Fibroblast of mammary gland (primary cell): ENCODE measurements at places on chromosomes 1 and 21.

DNA sequence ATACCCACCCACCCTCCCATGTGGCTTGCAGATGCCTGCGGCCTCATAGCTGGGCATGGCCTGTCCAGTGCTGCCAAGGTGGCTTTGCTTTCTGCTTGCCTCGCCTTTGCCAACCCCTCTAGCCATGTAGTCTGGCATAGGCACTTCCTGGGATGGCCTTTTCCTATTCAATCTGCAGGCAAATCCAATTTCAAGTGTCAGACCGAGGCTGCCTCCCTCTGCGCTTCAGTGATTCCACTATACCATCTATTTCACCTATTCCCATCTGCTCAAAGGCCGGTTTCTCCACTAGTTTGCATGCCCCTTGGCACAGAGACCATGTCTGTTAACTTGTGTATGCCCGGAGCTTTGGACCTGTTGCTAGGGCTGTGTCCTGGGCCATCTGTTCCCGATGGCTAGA, 3.8 kb upstream of the ZBTB21 start:
- DNase-seq = no peak

DNA sequence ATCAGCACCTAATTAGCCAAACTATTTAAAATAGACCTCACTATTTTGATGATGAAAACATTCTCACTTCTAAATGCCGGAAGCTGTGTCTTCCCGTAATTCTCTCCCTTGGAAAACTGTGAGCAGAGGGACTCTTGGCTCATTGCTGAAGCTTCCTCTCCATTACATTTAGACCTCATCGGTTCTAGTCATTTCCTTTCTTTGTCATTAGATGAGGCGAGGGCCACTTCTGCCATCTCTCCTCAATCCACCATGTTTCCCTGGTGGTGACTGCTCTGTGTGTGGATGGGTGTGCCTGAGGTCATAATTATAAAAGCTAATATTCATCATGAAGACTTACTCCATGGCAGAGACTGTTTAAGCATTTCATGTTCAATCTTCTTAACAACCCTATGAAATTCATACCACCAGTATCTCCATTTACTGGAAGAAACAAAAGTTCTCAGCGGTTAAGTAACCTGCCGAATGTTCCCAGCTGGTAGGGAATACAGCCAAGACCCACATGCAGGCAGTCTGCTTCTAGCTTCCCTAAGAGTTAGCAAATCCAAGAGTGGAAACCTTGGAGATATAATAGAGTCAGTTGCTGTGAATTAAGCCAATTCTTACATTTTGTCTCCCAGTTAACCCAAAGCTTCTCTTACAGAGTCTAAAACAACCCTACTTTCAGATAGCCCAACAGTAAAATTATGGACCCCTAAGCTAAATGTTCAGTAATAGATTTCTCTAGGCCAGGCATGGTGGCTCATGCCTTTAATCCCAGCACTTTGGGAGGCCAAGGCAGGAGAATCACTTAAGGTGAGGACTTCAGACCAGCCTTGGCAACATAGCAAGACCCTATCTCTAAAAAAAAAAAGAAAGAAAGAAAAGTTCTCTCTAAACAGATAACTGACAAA, 156.2 kb downstream of the ZBTB18 start:
- peak; percentile 38 for DNase-seq

DNA sequence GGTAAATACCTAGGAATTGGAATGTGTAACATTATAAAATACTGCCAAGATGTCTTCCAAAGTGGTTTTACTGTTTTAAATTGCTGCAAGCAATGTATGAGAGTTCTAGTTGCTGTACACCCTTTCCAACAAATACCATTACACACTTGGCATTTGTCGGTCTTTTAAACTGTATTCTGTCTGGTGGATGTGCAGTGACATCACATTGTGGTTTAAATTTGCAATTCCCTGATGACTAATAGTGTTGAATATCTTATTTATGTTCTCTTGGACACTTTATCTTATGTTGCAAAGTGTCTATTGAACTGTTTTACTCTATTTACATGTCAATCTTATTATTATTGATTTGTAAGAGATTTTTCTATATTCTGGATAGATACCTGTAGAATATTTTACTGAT, 561.2 kb upstream of the B3GALT2 start:
- DNase-seq = peak; percentile 21

DNA sequence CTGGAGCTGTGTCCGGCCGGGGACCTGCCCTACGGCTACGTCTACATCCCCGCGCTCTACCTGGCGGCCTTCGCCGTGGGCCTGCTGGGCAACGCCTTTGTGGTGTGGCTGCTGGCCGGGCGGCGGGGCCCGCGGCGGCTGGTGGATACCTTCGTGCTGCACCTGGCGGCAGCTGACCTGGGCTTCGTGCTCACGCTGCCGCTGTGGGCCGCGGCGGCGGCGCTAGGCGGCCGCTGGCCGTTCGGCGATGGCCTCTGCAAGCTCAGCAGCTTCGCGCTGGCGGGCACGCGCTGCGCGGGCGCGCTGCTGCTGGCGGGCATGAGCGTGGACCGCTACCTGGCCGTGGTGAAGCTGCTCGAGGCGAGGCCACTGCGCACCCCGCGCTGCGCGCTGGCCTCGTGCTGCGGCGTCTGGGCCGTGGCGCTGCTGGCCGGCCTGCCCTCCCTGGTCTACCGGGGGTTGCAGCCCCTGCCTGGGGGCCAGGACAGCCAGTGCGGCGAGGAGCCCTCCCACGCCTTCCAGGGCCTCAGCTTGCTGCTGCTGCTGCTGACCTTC, 412 bp downstream of the GPR25 start:
- DNase-seq = no peak

DNA sequence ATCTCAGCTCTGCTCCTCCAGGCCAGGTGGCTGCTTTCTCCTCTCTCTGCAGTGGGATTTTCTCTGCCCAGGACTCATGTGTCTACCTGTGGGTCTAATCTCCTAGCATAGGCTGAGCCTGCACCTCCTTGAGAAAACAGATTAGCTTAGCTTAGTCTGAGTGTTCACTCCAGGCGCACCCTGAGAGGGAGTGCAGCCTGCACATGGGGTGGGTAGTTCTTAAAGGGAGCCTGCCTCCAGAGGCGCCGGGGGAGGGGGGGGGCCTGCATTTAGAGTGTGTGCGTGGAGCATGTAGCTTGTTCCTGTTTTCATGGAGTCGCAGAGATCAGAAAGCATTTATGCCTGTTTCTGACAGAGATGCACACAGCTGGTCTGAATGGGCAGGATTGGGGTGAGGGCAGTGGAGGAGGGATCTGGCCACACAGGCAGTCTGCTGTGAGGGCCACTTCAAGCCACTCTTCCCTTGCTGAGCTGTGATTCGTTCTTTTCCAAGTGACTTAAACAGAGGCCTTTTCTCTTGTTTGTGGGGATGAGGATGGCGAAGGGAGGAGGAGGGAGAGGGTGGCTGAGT, 45.2 kb downstream of the GALNT2 start:
- DNase-seq = no peak

DNA sequence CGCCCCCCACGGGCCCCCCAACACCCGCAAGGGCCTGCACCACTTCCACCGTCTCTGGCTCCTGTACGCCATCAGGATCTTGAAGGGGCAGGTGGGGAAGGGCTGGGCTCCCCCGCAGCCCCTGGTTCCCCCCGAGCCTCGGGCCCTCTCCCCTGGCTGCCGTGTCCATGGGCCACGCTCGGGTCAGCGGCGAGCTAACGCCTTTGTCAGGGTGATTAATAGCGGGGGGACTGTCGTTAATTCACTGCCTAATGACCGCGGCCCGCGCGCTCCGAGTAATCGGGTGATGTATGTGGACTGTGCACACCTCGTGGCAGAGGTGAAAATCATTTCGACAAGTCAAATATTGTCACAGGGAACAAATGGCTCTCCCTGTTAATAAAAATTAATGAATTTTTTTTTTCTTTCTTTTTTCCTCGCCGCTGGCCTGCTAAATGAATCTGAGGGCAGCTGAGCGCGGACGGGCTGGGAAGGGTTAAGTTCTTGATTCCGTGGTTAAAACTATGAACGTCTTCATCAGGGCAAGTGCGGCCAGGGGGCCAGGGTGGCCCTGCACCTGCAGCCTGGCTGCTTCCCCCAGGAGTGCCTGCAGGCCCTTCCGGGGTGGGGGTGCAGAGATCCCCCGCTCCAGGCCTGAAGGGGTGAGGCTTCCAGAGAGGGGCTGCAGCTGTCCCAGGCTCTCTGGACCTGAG, 100.8 kb downstream of the PRDM16 start:
- no peak for DNase-seq

- DNase-seq = peak; percentile 7
Observed at GRCh38 chr1:112674986-112675727, 698 bp downstream of the MOV10 start.

DNA sequence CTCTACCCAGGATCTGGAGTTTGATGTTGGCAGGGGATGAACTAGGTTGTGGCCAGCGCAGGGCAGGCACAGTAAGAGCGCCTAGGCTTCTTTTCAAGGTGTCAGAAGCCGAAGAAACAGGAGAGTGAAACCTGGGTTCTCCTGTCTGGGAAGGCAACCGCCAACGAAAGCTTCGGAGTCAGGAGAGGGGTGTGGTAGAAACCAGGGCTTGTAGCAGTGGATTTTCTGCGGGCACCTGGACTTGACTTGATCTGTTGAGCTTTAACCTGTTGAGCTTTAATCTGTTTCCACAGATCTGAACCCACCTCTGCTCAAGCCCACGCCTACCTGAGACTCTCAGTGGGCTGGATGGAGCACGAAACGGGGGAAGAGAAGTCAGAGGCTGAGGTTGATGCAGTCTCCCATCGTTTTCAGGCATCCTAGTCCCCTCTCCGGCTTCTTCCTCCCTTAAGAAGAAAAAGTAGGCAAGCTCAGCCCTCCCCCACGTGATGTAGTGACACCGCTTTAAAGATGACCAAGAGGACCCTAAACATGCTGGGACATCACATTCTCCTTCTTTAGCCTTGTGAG, 9.3 kb downstream of the HLX start:
- no peak for DNase-seq

DNA sequence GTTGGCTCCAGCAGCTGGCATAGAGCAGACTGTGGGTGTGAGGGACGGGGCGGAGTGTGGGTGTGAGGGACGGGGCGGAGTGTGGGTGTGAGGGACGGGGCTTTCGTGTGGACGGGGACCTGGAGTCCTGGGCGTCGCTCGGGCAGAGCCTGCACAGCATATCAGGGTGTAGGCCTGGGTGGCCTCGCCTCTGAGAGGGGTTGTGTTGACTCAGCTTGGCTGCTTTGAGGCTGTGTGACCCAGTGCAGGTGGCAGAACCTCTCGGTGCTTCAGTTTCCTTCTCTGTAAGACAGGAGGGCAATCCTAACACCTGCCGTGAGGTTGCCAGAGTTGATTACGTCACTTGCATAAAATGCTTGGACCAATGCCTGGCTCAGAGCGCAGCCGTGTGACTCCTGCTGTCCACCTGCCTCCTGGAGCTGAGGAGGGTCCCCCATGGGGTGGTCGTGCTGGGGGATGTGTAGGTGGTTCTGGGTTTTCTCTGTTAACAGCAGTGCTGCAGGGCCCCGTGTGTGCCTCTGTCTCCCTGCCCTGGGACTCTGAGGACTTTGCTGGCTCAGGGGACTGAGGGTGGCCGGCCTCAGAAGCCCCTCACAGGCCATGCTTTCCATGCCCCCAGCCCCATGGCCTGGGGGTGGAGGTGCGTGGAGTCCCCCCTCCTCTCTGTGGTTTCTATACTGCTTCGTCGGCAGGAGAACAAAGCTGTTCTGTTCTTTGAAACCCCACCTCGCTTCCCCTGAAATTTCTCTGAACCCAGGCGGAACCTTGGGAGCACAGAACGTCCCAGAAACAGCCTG, 15.4 kb downstream of the PDXK start:
- DNase-seq = no peak

DNA sequence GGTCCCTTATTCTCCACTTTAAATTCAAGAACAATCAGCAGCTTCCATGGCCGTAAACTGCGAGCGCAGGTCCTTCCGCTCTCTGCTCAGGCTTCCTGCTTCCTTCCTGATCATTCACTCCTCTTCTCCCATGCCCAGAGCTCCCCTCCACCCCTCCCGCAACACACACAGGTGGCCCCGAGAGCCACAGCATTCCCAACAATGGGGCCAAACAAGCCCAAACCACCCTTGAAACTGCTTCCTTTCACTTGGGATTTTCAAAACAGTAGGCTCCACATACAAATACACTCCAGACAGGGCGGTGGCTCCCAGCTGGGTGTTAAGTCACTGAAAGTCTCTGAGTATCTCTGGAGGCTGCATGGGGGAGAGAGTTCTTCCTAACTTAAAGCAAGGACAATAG, 11.4 kb downstream of the FAM89A start:
- no peak for DNase-seq
